Temporal lobe (tissue), 4 donors: ENCODE measurements at places on chromosomes 7 and 10. TPM values are rescaled to one million over a fixed set of nuclear protein-coding genes. Genes with fewer than 3 reads are reported as not detected.

FAM237B gene
- total RNA-seq, result not detected

PLEKHS1 gene
- not detected for total RNA-seq

ADRA2A gene
- 24.6 TPM for total RNA-seq

VWDE gene
- total RNA-seq, result 0.25 TPM

FAS gene
- total RNA-seq, result 2.0 TPM

RET gene
- 2.2 TPM for total RNA-seq

NXPH1 gene
- total RNA-seq, result 34.9 TPM

TEX36 gene
- not detected for total RNA-seq

ZNF12 gene
- 28.5 TPM for total RNA-seq

LRRD1 gene
- 0.74 TPM for total RNA-seq

CPA4 gene
- not detected for total RNA-seq

MMRN2 gene
- total RNA-seq, result 5.2 TPM

PON1 gene
- total RNA-seq, result not detected

SERPINE1 gene
- 0.74 TPM for total RNA-seq

UNC5B gene
- total RNA-seq, result 4.2 TPM

AGBL3 gene
- 4.7 TPM for total RNA-seq

ACTR3C gene
- total RNA-seq, result 4.2 TPM

ANXA8L1 gene
- not detected for total RNA-seq

SRGN gene
- 16.2 TPM for total RNA-seq

TSPAN33 gene
- total RNA-seq, result 3.9 TPM

ZNF467 gene
- total RNA-seq, result 1.2 TPM

VWA2 gene
- 2.2 TPM for total RNA-seq

LIPJ gene
- 0.74 TPM for total RNA-seq

KIAA1217 gene
- total RNA-seq, result 5.2 TPM

CCAR1 gene
- total RNA-seq, result 41.1 TPM

VIPR2 gene
- total RNA-seq, result 0.49 TPM

OR2A1 gene
- total RNA-seq, result under 0.01 TPM

RASA4B gene
- 7.1 TPM for total RNA-seq

PLCE1 gene
- 6.6 TPM for total RNA-seq

SPDYE2B gene
- total RNA-seq, result not detected

UPK3BL1 gene
- total RNA-seq, result 17.5 TPM

HOXA1 gene
- total RNA-seq, result not detected

CPVL gene
- 32.9 TPM for total RNA-seq

FAM25G gene
- total RNA-seq, result not detected

COBL gene
- total RNA-seq, result 9.8 TPM

PHYH gene
- total RNA-seq, result 17.0 TPM
